Hepatocyte (in vitro differentiated cells): ENCODE measurements at places on chromosomes 13 and 19.

DNA sequence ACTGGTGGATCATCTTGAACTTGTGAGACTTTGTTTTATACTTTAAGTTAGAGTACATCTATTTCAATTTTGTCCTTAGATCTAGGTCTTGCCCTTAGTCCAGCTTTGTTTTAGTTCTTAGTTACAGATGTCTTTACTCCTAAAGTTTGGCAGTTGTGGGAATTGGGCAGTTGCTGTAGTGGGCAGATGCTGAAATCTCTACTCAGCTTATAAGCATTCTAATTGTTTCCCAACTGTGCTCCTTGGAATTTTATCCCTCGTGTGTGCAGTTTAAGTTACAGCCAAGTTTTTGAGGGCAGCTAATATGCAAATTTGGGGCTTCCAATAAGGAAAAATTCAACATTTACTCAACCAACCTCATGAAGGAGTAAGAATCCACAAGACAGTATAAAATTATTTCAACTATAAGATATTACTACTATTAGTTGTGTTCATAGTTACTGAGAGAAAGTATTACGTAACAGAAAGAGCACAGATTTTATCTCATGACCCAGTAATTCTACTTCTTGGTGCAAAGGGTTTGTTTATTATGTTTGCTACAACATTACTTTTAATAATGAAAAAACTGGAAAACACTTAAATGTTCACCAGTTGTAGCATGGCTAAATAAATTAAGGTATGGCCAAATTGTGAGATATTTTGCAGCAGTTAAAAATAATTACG is 32.9 kb downstream of the CCDC122 start:
- DNase-seq, result no peak

GRCh38 chr19:15656467-15656866 is 15.8 kb downstream of the CYP4F3 start:
- no peak for DNase-seq

DNA sequence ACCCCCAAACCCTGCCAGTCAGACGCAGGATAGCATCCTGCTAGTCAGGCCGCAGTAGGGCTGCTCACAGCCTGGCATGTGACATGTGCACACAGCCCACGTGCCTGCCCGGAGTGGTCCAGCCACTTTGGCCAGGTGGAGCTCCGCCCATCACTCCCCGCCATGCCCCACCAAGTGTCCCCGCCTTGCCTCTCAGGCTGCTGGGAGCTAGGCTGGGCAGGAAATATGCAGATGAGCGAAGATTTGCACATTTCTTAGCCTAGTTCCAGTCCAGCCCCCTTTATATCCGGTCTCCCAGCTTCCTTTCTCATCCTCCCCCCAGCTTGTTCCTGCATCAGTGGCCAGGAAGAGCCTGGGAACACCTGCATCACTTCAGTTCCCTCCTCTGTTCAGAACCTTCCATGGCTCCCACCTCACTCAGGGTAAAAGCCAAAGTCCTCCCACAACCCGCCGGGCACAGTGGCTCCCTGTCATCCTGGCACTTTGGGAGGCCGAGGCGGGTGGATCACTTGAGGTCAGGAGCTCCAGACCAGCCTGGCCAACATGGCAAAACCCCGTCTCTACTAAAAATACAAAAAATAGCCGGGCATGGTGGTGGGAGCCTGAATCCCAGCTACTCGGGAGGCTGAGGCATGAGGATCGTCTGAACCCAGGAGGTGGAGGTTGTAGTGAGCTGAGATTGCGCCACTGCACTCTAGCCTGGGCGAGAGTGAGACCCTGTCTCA is 2.3 kb upstream of the DOCK6 start:
- DNase-seq, result peak; percentile 77

- DNase-seq, result no peak
These were observed 194.4 kb downstream of the RFC3 start for GRCh38 chr13:34012382-34012781.

GRCh38 chr19:12949363-12950283 is 4.0 kb downstream of the RAD23A start:
- no peak for DNase-seq

- DNase-seq, result no peak
These were observed 6.9 kb downstream of the GRAMD1A start for GRCh38 chr19:35006999-35007365.

DNA sequence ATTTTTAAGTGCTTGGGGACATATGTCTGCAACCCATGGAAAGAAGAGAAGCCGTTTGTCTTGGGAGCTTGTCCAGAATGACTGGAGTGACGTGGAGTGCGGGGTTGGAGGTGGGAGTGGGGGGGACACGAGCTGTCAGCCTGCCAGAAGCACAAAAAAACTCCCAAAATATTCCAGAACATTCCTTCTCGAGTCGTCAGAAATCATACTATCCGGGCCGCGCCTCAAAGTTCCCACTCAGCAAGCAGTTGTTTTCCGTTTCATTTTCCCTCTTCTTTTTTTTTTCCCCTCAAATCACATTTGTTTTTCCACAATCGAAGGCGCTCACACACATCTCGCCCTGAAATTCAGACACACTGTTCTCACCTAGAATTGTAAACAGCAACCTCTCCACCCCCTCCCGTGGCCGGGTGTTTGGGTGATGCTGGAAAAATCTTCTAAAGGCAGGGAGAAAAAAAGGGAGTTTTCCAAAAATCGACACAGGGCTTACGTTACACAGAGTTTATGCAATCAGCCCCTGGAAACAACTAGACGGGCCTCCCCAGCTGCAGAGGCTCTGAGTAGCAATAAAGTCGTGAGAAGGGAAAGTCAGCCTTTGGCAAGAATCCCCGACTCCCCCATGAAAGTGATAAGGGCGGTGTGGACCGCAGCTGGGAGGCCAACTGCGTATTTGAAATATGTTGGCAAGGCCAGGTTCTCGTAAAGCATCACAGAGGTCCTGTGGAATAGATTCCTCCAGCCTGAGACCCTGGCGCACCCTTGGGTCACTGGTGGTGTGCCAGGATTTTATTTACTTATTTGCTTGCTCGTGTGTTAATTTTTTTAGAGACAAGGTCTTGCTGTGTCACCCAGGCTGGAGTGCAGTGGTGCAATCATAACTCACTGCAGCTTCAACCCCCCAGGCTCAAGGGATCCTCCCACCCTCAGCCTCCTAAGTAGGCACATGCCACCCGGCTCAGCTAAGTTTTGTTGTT is 31.2 kb upstream of the KLF2 start:
- DNase-seq, result peak; percentile 84

- no peak for DNase-seq
These were observed 1.5 kb upstream of the CIRBP start for GRCh38 chr19:1267477-1268225.

DNA sequence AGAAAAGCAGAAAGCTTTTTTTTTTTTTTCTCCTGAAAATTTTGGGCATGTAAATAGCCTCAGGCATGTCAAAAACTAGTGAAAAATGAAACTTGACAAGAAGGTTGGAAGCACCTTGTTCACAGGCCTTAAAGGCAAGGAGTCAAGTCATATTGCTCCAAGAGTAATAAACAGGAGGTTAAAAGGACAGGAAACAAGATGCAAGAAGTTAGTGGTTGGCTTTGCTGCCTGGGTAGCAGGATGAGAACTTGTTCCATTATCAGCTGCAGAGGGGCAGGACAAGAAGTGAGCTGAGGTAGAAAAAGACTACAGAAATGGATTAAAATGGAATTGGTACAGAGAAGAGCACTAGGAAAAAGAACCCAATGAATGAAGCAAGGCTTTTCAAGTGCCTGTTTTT is 242.6 kb downstream of the DCT start:
- DNase-seq, result no peak

DNA sequence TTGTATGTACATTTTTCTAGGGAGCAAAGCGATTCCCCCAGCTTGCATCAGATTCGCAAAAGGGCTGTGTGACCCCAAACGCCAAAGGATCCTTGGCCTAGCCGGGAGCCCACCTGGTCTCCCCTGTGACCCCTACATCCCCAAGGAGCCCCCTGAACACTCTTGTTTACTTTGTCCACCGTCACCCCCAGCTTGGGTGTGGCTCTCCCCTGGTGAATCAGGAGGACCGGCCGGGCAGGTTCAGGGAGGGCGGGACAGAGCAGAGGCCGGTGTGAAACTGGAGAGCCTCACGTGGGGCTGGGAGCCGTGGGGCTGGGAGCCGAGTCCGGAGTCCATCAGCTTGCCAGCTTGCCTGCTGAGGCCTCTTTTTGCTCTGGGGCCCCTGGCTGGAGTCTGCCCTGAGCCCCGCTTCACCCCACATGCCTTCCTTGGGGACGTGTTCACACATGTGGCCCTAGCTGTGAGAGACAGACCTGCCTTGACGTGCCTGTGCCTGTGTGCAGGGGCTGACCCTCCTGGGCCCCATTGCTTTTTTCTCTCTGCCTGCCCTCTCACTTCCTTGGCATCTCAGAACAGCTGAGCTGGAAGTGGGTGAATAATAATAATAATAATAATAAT is 2.0 kb downstream of the ITPKC start:
- peak; percentile 89 for DNase-seq

DNA sequence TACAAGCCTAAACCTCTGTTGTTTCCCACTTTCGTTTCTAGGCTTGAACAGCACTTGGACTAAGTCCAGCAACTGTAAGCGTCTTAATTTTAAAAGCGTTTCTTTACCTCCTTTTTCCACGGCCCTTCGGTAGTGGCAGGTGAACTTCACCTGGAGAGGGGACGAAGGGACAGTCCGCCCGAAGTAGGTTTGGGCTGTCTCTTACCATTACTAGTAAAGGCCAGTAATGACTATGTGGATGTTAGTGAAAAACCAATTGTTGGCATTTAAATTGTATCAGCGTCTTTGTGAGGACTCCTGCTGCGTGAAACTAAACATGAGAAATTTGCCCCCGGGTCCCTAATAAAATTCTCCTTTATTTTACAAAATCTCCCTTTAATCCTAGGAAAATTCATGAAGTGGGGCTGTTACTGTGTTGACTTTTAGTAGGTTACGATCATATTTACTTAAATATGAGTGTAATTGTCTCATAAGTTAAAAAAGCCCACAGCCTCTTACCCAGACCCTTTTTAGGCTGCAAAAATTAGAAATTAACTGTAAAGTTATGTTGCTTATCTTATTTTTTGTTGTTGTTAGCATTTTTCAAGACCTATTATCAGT is 983 bp downstream of the ITM2B start:
- DNase-seq, result peak; percentile 46

GRCh38 chr13:23870356-23871140 is 18.7 kb downstream of the MIPEP start:
- DNase-seq, result no peak

DNA sequence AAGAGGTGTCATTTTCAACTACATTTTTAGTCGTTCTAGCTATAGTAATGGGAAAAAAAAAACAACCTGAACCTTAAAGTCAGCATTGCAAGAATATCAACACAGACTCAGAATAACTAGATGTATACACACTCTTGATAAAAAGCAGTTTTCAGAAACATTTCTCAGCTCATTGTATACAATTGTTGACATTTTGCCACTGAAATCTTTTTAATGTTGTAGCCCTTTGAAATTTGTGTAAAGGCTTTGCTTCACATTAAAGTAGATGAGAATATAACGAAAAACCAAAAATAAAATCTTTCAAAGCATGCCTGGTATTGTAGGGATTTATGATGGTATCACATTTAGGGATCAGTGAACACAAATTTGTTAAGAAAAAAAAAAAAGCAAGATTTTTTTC is 87.2 kb upstream of the SLC10A2 start:
- no peak for DNase-seq

DNA sequence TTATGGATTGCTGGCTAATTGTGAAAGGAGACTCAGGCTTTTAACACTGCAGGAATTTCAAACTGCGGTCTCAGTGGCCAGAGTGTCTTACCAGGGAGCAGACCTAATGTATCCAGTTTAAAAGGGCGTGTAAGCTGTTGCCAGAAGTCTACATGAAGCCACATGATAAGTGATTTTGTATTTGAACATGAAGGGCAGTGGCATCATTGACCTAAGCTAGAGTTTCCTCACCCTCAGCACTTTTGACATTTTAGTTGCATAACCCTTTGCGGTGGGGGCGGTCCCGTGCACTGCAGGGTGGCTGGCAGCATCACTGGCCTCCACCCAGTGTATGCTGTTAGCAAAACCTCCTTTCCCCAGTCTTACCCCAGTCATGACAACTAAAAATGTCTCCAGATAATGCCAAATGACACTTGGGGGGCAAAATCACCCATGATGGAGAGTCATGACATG is 23.7 kb upstream of the GPR18 start:
- no peak for DNase-seq

DNA sequence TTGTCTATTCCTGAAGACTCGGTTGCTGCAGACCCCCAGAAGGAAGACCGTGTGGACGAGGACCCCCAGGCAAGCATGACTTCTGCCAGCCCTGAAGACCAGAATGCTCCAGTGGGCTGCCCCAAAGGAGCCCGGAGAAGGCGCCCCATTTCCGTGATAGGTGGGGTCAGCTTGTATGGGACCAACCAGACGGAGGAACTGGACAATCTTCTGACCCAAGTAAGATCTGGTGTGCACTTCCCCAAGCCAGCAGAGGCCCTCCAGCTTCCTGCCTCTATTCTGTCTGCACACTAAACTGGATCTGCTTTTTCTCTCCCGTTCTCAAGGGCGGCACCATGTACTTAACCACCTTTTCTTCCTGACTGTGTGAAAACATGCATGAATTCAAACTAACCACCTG is 59.8 kb upstream of the C1QTNF9 start:
- no peak for DNase-seq

DNA sequence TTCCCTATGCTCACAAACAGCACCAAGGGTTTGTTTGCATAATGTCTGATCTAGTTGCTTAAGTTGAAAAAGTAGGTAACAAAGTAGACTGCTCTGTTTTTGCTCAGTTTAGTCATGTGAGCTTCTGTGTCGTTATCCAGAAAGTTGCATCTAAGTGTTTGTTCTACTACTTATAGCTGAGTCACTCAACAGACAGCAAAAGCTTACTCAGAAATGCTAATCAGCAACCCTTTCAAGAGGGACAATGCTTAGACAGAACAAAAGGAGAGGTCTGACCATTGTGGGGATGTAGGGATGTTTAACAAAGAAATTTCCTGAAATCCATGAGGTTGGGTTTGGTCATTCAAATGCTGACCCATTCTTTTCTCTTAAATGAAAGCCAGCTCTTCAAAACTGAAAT is 106.4 kb downstream of the ATP8A2 start:
- peak; percentile 16 for DNase-seq

GRCh38 chr19:17842663-17843291 is 5.0 kb downstream of the JAK3 start:
- no peak for DNase-seq

GRCh38 chr19:57241176-57241575 is 744 bp downstream of the ZNF805 start:
- peak; percentile 17 for DNase-seq
